DMS79 (cell line): ENCODE measurements at places on chromosomes 4 and X.

DNA sequence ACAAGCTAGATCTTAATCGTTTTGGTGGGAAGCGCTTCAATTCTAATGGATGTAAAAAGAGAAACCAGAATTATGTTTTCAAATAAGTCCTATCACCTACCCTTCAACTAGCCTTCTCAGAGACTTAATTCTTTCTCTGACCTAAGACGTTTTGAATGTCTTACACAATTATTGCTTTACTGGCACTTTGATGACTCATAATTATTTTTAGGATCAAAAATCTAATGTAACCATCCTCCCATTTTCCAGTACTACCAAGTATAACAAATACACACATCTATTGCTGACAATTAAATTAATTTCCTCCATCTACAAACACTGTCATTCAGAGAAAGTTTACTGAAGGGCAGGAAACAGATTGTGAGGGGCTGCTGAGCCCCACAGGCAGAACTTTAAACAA lies 108.6 kb downstream of the PPP3CA start:
- DNase-seq, result no peak

GRCh38 chrX:27336466-27337091 lies 126.6 kb downstream of the PPP4R3C start:
- DNase-seq, result no peak

- no peak for DNase-seq
Measured at GRCh38 chr4:4704267-4704666, 155.2 kb upstream of the MSX1 start.

GRCh38 chr4:153518001-153518400 lies 51.8 kb downstream of the TMEM131L start:
- DNase-seq, result no peak
